Parietal lobe (tissue), 2 donors: ENCODE measurements at places on chromosomes 2 and 18. TPM values are rescaled to one million over a fixed set of nuclear protein-coding genes. Genes with fewer than 3 reads are reported as not detected.

RAB17 gene
- not detected for total RNA-seq

KCNG3 gene
- 0.31 TPM for total RNA-seq

MLPH gene
- not detected for total RNA-seq

COL4A4 gene
- 0.94 TPM for total RNA-seq

AOX1 gene
- total RNA-seq = 1.9 TPM

CREB1 gene
- 133 TPM for total RNA-seq

CLIP4 gene
- total RNA-seq = 51.3 TPM

TUBA4B gene
- total RNA-seq = not detected

TRABD2A gene
- total RNA-seq = 1.6 TPM

APCDD1 gene
- total RNA-seq = 18.8 TPM

UBE2F gene
- total RNA-seq = 30.4 TPM

NEU2 gene
- not detected for total RNA-seq

CPO gene
- total RNA-seq = not detected

SIGLEC15 gene
- not detected for total RNA-seq

ITGA4 gene
- 9.4 TPM for total RNA-seq

COBLL1 gene
- 13.8 TPM for total RNA-seq

TGFA gene
- 7.5 TPM for total RNA-seq

RESP18 gene
- total RNA-seq = not detected

SLC14A1 gene
- total RNA-seq = 0.94 TPM

NCKAP5 gene
- 19.7 TPM for total RNA-seq

EFHD1 gene
- total RNA-seq = 0.63 TPM

CAPN13 gene
- total RNA-seq = 0.31 TPM

APOB gene
- 0.94 TPM for total RNA-seq

GATA6 gene
- total RNA-seq = not detected

AGXT gene
- not detected for total RNA-seq

MAT2A gene
- 157 TPM for total RNA-seq

HOXD13 gene
- total RNA-seq = not detected

ACTR3 gene
- 126 TPM for total RNA-seq

MEP1B gene
- total RNA-seq = not detected

CCNT2 gene
- 135 TPM for total RNA-seq

ALPI gene
- total RNA-seq = not detected

ACVR1C gene
- 12.5 TPM for total RNA-seq

SERPINB2 gene
- total RNA-seq = not detected

CDKL4 gene
- total RNA-seq = 6.3 TPM

AMER3 gene
- 45.4 TPM for total RNA-seq

IL37 gene
- total RNA-seq = not detected

ABCG8 gene
- total RNA-seq = 0.31 TPM

OR6B2 gene
- total RNA-seq = not detected

C1GALT1C1L gene
- not detected for total RNA-seq

DSG2 gene
- 2.2 TPM for total RNA-seq

M1AP gene
- total RNA-seq = not detected

BMP10 gene
- total RNA-seq = not detected

KCNG2 gene
- total RNA-seq = 0.31 TPM

SUPT7L gene
- total RNA-seq = 46.0 TPM

SLC30A3 gene
- total RNA-seq = 0.31 TPM

OTOS gene
- total RNA-seq = not detected

MEIS1 gene
- total RNA-seq = 27.5 TPM

HOXD3 gene
- total RNA-seq = not detected

UGT1A5 gene
- total RNA-seq = not detected

PLCL1 gene
- 31.0 TPM for total RNA-seq

MSH2 gene
- 77.9 TPM for total RNA-seq

GAREM1 gene
- 33.5 TPM for total RNA-seq

LAMA3 gene
- total RNA-seq = 6.6 TPM

EPB41L3 gene
- 85.8 TPM for total RNA-seq

CCDC85A gene
- total RNA-seq = 34.4 TPM

DPYSL5 gene
- 184 TPM for total RNA-seq

LYPD1 gene
- total RNA-seq = 25.4 TPM

HRH4 gene
- not detected for total RNA-seq

PPP1R1C gene
- total RNA-seq = 0.94 TPM
